ENCODE measurements at places on chromosomes 6 and 20.

- DNase-seq: no peak
Measured at GRCh38 chr20:4152696-4153235, 137.4 kb upstream of the RNF24 start.

- no peak for DNase-seq
Measured at GRCh38 chr6:105844275-105844883, 241.8 kb upstream of the PRDM1 start.

GRCh38 chr6:170365121-170365520 is 58.6 kb downstream of the FAM120B start:
- DNase-seq: no peak

DNA sequence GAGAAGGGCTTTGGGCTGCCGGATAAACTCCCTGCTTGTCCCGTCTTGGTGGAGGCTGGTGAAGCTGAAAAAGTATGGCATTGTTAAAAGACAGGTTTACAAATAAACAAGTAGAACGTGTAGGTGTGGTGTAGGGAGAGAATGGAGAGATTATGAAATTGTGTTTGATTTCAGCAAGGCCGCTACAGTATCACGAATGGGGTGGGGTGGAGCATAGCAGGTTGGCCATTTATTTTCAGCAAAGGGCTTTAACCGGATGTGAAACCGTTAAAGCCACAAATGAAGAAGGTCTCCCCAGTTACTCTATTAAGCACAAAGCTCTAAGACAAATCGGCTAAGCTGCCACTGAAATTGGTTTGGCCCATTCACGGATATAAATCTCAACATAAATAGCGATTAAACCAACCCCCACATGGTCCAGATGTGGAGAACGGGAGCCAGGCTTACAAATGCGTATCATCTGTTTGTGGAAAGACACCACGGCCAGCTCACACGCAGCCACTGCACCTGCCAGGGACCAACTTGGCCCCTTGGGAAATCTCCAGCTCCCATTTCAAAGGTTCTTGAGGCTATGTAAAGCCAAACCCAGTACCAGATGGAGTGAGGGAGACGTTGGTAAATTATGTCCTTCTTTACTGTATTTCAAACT is 94.0 kb downstream of the ZMYND8 start:
- no peak for DNase-seq

DNA sequence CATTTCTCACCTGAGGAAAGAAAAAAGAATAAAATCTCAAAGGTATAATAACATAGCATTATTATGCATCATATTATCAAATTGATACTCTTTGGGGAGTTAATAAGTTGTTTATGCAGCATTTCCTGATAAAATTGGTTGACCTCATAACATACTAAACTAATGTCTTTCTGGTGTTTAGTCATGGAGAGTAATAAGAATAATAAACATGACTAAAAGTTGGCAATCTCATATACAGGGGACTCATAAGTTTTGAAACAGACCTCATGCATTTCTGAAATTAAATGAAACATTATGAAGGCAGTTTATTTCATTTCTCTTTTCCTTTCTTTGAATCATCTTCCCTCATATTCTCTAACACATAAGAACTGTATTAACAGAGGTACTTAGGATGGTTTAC is 60.5 kb upstream of the PRDM1 start:
- DNase-seq: no peak

GRCh38 chr20:10090588-10091166 is 55.9 kb downstream of the ANKEF1 start:
- DNase-seq: no peak

- no peak for DNase-seq
Measured at GRCh38 chr6:89859744-89860143, 30.1 kb downstream of the CASP8AP2 start.

GRCh38 chr6:11536795-11537194 is 754 bp upstream of the TMEM170B start:
- DNase-seq: no peak

DNA sequence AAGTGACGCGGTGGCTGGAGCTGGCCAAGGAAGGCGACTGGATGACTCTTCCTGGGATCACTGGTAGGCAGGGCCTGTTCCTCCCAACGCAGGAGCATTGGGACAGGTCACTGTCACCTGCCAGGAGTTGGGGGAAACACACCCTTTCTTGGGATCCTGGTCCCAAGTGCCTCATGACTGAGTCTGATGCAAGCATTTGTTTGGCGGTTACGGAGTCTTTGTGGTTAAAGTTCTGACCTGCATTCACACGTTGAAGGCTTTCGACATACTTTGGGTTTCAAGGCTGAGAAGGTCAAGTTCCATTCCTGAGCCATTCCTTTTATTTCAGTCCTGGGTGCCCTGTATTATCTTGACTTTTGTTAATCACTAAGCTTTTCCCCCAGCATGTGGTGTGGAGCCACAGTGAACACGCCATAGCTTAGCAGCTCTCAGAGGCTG is 6.0 kb downstream of the PNLDC1 start:
- no peak for DNase-seq

DNA sequence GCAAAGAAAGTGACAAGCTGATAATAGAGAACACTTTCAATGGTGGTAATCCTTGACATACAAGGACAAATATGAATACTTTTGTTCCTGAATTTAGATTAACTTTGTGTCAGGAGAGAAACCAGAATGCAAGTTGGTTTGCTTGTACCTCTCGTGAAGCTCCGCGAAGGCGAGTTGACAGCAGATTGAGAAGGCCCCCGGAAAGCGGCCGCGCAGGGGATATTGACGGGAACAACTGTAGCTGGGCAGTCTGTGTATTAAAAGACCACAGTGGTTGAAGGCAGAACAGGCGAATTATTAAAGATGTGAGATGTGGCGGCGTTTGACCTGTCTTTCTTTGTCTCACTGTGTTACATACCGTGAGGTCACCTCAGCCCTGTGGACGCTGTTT is 175.8 kb upstream of the RALGAPA2 start:
- no peak for DNase-seq

DNA sequence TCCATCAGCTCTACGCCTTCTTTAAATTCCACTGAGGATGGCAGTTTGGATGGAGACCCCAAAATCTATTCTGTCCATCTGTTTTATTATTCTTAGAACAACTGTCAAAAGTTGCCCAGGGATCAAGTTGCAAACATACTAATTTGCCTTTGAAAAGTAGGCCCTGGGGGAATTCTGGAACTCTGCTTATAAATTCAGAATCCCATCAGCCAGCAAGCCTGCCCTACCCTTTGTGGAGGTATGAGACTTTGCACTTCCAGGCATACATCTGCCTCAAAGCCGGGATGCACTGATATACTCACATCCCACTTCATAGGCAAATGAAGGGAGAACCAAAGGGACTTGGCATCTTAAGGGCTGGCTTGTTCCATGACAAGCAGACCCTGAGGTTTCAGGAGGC is 93.6 kb downstream of the INSM1 start:
- no peak for DNase-seq

DNA sequence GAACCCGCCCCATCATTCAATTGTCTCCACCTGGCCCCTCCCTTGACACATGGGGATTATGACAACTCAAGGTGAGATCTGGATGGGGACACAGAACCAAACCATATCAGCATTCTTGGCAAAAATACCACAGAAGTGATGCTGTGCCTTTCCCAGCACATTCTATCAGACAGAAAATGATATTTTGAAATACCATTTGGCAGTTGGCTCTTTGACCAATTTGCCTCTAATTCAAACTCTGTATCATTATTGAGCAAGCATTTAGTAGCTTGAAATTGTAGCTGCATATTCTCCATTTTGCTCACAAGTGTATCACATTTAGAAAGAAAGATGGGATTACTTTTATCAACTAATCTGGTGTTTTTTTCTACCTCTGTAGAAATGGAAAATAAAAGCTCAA is 64.0 kb downstream of the PLCB1 start:
- DNase-seq: no peak

- no peak for DNase-seq
Measured at GRCh38 chr6:113353392-113353791, 503.8 kb upstream of the MARCKS start.

DNA sequence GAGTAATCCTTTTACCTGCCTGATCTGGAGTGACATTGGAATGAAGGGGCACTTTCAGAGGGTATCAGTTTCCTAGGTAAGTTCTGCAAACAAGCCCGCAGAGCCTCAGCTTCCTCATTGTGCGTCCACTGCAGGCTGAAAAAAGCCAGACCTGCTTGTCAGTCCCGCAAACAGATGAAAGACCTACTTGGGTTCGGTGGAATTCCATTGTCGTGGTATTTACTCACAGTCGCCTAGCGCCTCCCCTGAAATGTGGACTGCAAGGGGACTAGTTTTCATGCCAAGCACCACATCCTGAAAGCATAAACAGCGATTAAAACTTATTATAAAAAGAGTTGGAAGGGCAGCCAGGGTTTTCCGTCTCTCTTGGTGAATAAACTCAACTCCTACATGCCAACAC is 121.5 kb downstream of the PAX1 start:
- no peak for DNase-seq

- no peak for DNase-seq
Measured at GRCh38 chr20:44664131-44664530, 12.6 kb upstream of the ADA start.

DNA sequence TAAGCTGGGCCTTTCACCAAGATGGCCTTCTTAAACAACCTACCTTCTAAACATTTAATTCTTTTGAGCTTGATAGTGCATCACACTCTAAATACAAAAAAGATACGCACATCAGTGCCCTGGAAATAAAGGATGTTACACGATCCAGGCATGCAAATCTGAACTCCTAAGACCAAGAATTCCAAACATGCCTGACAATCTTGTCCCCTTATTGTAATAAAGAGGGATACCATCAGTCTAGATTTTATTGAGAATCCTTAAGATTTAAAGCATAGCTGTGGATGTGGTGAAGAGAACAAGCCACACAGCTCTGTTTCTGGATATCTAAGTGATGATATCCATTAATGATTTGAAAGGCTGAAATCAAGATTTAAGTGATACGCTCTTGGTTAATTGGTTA is 13.0 kb downstream of the ZNF451 start:
- no peak for DNase-seq

DNA sequence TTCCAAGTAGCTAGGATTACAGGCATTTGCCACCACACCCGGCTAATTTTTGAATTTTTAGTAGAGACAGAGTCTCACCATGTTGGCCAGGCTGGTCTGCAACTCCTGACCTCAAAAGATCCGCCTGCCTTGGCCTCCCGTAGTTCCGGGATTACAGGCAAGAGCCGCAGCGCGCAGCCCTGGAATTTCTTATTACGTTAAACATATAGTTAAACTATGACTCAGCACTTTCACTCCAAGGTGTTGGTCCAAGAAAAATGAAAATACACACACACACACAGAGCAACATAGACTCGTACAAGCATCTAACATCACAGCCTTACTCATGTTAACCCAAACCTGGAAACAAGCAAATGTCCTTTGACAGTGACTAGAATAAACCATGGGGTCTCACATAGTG is 663.9 kb downstream of the PRKN start:
- DNase-seq: no peak

DNA sequence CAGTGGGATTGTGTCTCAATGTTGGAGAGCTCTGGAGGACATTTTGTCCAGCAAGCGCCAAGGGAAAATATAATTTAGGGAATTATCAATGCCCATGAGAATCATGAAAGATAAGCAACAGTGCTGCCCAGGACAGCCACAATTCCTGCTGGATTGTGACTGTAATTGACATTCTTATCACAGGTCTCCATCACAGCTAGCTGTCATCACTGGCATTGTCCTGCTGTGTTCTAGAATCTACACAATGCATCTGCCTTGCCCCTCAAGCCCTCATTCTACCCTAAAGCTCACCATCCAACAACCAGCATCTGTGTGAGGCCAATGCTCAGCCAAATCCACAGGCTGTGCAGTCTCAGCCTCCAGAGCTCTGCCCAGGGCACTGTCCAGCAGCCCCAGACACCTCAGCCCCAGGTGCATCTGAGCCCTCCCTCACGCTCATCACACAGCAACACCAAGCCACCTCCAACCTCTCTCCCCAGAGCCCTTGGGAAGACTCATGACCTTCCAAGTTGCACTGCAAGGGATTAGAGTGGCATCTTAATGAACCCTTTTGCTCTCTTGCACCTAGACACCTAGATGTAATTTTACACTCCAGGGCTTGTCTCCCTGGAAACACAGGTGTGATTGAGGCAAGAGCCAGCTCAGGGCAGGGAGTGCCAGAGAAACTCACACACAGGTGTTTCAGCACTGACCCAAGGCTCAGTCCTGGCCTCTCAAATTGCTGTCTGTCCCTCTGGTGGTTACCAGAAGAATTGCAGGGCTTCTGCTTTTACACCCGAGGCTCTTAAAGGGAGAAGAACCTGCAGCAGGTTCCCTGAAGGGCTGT is 85.2 kb upstream of the PHACTR3 start:
- DNase-seq: no peak

GRCh38 chr20:63769891-63770474 is 30.4 kb downstream of the SLC2A4RG start:
- no peak for DNase-seq

DNA sequence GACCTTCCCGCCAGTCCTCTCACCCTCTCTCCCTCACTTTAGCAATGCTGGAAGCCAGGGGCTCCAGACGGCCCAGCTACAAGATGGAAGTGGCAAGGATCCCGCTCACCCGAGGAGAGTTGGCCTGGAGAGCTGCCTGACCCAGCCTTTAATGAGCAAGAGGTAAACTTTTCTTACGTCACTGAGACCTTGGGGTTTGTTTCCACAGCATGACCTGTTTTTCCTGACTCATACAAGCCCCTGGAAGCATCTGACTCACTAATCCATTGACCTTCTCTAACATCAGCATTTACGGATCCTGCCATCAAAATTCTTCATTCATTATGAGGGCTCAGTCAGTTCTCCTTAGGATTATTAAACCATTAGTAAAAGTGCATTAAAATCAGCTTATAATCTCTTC is 120.4 kb downstream of the MYLK4 start:
- DNase-seq: no peak

DNA sequence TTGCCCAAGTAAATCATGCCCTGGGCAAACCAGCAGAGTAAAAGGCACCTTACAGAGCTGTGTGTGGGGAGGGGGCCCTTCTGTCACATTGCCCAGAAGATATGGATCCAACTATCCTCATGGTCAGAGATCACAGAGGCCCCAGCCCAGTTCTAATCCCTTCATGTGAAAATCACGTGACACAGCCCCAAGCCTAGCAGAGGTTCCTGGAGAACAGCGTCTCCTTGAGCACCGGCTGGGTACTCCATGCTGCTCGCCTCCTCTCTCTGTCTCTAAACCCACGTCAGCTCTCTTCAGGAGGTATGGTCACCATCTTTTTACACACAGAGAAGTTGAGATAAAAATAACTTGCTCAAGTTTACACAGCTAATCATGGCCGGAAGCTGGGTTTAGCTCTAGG is 230.2 kb downstream of the ANKRD60 start:
- no peak for DNase-seq

GRCh38 chr6:105458551-105458950 is 55.7 kb upstream of the PREP start:
- DNase-seq: no peak

GRCh38 chr6:161256407-161256806 is 17.5 kb downstream of the AGPAT4 start:
- DNase-seq: no peak

GRCh38 chr6:89979481-89980119 is 85.3 kb downstream of the GJA10 start:
- DNase-seq: no peak

DNA sequence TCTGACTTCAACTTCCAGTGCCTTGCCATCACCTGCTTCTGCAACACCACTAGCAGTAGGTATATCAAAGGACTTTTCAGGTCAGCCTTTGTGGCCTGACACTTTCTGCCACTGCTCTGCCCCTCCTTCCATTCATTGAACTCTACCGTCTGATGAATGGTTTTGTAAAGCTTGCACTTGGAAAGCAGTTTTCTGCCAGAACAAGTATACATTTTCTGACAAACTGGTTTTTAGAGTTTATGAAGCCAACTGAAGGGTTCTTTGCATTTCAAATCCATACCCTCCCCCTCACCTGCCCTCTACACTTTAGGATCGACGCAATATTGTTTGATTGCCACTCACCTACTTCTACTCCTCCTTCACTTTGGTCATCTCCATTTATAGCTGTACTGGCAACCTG is 603.1 kb downstream of the HACE1 start:
- no peak for DNase-seq
